ENCODE measurements at places on chromosomes 4 and X.

DNA sequence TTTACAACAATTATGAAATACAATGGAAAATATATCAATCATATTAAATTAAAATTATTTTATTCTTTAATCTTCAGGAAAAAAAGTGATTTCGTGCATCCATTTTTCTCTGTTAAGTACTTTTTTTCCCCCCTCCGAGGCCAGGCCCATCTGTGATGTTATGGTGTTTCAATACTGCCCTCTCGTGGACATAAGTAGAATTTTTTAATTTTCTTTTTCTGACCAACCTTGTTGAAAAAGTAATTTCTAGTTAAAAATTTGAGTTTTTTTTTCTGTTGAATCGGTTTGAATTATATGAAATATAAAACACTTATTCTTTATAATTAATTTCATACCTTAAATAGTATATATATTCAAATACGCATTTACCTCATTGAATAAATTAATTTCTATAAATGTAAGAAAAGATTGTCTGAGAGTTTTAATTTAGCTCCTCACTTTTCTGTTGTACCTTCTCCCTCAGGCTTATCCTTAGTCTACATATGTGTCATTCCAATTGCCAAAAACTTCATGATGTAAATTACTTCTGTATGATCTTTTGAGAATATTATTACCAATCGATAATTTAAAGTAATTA, 175.8 kb upstream of the TECRL start:
- DNase-seq = no peak

GRCh38 chr4:136424052-136424451, 1108.2 kb downstream of the PCDH18 start:
- DNase-seq = no peak

- no peak for DNase-seq
These were observed 260.0 kb downstream of the GLUD2 start for GRCh38 chrX:121307449-121307848.

GRCh38 chr4:71732066-71732465, 51.8 kb downstream of the GC start:
- no peak for DNase-seq

- no peak for DNase-seq
These were observed 119.3 kb downstream of the ZNF330 start for GRCh38 chr4:141339966-141340365.

GRCh38 chr4:66275411-66276038, 605.2 kb upstream of the EPHA5 start:
- DNase-seq = no peak

- DNase-seq = no peak
These were observed 886 bp upstream of the NDST3 start for GRCh38 chr4:118033148-118034052.

GRCh38 chr4:145859926-145860325, 78.7 kb downstream of the ZNF827 start:
- no peak for DNase-seq

DNA sequence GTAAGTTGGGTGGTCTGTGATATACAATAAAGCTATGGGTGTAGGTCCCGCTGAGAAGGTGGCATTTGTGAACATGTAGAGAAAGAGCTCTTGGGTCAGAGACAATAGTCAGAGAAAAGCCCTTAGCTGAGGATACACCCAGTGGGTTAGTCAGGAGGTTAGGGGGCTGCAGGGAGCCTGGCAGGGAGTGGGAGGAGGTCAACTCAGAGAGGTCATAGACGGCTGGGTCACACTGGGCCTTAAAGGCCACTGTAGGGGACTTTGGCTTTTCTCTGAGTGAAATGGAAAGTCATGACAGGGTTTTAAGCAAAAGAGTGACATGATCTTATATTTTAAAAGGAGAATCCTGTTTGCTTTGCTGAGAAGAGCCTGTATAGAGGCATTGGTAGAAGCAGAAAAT, 16.7 kb downstream of the MGST2 start:
- no peak for DNase-seq

DNA sequence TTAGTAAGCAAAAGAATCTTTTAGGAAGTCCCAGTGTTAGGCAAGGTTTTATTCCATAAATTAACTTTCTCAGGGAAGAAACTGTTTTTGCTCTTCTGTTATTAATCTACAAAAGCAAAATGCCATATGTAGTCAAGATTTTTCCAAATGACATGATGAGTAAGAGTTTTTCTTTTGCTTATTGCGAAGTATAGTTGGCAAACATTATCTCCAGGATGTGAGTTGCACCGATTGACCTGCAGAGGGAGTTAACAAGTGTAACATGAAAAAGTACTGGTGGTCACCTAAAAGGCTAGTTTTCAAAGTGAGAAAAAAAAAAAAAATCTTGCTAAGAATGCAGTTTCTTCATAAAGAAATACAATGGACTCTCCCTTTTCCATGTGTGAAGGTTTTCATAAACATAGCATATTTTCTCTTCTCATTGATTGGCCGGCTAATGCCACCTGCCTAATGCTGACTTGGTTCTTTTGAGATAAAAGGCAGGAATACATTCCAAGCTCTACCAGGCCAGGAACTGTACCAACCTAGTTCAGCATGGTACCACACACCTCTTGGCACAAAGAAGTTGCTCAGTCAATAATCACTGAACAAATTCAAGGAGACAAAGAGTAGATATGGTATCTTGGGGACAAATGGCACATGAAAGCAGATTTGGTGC, 100.2 kb downstream of the LNX1 start:
- DNase-seq = no peak

GRCh38 chr4:168039593-168039992, 52.7 kb upstream of the ANXA10 start:
- no peak for DNase-seq

- DNase-seq = no peak
These were observed 4.6 kb downstream of the FAT4 start for GRCh38 chr4:125319311-125319710.

DNA sequence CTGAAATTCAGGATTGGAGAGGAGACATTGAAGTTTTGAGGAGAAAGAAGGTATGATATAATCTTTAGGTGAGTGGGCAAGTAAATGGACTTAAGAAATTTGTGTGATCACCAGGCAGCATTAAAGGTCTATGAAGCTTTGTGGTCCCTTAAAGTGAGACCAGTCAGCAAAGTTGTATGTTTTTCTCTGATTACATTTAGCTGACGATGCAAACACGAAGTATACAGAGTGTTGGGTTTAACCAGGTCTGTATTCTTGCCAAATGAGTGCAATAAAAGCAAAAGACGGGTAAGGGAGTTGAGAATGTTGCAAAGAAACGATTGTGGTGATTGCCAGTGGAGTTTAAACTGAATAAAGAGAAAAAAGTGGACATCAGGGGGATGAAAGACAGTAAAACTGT, 11.6 kb upstream of the YIPF6 start:
- no peak for DNase-seq

GRCh38 chr4:189301692-189302091, 639.0 kb upstream of the FRG1 start:
- no peak for DNase-seq

- no peak for DNase-seq
These were observed 232.1 kb upstream of the F9 start for GRCh38 chrX:139298437-139298836.

DNA sequence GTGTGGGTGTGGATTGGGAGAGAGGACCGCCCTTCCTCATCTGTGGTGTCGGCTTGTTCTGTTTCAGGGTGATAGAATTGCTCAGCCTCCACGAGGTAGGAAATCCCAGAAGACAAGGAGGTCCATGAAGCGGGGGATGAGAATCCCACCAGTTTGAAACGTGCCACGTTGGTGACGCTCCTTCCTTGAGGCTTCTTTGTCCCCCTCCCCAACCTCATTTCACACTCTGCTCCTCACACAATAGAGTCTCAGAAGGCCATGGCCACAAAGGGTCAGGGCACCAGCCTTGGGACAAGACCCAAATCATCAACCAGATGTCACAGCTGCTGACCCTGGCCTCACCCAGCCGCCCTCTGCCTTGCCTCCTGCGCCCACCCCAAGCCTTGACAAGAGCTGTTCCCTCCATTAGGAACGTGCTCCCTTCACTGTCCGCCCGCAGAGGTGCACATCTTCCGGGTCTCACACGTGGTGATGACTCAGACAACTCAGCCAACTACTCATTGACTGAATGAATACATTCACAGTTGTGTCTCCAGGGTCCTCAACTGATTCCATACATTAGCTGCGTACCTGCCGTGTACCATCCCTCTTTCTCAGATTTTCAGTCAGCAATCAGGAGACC, 18.3 kb downstream of the BLOC1S4 start:
- no peak for DNase-seq

GRCh38 chrX:29528281-29528680, 687.1 kb upstream of the MAGEB2 start:
- no peak for DNase-seq

GRCh38 chrX:135484641-135485289, 35.7 kb upstream of the INTS6L start:
- DNase-seq = no peak

- DNase-seq = no peak
These were observed 6.4 kb downstream of the PITX2 start for GRCh38 chr4:110616238-110617074.

DNA sequence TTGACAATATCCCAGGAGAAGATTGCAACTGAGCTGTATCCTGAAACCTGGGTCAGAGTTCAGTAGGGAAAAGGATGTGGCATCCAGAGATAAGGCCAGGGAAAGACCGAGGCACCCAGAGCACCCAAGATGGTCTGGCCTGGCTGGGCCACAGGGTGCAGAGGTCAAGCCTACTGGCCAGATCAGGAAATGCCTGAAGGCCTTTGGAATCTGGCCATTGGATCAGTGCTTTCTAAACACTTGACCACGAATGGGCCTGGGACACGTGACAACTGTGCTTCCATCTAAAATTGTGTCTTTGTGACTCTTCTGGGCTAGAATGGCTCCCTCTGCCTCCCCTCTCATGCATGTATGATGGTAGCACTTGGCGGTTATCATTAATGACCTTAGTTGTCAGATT, 316.9 kb downstream of the EVC2 start:
- DNase-seq = no peak

DNA sequence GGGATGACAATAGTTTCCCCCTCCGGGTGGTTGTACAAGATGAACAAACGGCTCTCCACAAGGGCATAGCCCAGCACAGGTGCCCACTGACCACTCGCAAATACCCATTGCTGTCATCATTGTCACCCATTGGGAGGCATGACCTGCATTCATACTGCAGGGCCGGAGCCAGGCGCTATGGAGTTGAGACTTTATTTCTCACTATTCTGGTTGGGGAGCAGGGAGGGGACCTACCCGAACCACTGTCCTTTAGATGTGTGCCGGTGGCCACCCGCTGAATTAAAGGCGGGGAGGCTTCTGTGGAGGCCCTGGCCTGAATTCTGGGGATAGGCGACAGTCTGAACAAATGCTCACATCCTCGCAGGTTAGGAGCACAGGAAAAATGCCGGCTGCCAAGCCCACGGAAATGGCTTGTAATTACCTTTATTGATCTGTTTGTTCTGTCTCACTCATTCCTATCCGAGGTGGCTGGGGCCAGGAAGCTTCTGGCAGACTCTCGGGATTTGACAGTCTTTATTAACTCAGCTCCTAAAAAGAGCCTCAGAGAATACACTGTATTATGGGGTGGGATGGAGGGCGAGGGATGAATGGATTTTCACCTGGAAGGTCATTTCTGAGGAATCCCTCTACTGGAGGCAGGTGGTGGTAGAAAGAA, 125.1 kb upstream of the PSAPL1 start:
- DNase-seq = peak; percentile 17

DNA sequence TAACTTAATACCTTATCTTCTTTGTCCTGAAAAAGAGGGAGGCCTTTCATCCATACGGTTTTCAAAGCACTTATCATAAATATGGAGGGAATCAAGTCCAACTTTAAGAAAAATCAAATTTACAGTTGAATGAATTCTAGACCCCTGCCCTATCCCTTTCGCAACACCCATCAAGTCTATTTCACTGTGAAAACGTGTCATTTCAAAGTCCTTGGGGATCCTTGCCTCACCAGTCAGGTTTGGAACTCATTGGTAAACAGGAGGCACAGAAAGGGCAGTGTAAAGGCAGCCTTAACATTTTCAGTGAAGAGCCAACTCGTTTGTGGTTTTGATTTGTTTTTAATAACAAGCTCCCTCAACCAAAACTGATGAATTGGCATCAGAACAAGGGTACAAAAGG, 66.5 kb downstream of the AMOT start:
- no peak for DNase-seq

DNA sequence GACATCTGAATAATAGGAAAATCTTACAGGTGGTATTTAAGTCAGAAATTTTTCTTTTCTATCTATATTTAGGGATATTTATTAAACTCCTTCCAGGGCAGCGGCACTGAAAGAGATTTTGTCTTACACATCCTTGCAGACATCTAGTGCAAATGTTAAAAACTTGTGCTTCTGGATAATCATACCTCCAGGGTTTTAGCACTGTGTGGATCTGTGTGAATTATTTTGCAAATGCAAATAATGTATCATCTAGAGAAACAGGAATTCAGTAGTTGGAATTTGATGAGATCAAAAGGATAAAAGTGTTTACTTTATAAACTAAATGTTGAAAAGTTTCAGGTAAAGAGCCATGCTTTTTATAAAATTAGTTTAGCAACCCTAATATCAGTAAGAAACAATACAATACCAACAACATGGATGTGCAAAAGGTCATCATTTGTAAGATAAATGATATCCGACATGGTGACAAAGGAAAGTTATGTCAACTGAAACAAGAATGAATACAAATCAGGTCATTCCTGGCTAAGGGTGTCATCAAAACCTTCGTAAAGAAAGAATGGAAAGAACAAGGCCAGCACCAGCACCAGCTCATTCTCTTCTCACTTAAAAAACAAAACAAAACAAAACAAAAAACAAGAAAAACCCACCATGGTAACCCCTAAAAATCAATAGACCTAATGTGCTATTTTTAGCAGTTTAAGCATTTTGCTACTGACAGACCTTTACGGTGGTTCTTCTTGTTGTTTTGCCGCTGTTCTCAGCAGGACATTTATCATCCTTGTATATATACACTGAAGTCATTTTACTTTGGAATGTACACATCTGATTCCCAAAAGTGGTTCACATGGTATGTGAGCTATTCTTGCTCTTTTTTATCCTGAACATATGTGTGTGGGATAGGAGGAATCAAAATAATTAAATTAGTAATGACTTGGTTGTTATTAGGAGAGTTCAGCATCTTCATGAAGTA, 219.7 kb upstream of the NDST3 start:
- no peak for DNase-seq

DNA sequence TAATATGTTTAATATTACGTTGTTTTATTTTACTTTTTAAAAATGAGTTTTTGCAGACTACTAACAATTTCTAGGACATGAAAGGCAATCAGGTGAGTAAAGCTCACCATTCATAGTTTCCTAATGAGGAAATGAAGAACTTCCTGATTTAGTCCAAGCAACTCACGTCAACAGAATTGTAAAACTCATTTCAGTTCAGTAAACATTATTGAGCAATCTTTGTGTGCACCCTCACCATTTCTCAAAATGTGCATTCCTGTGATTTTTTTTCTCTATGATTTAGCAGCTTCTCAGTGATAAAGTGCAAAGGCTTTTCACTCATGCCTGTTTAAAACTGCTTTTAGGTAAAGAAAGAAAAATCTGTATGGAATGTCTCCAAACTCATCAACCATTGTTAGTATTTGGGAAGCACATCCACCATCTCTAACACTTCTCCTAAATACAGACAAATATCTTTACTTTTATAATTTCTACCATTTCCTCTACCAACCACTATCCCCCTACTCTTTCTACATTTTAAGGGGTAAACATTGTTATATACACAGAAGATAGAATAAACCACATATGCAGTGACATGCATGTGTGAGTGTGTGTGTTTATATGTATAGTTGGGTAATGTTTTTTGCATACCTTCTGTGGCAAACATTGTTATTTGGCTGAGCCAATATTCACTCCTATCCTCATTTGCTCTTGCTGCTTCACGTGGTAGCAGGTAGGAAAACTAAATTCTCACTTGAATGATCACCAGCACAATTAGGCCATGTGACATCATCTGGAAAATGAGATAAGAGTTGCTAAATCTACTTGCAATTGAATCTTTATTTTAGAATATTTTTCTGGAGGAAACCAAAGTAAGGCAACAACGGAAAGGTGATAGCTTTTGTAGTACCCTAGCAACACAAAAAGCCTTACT, 54.7 kb upstream of the PRDM8 start:
- no peak for DNase-seq

All from activated effector memory CD4-positive, alpha-beta T cell treated with anti-CD3 and anti-CD28 coated beads, Interleukin-2, amount 50 U/mL, for 16 hours (primary cell).